PC-3 (cell line): ENCODE measurements at places on chromosomes 1 and 21.

GRCh38 chr21:34707876-34708325 is 39.1 kb downstream of the CLIC6 start:
- no peak for DNase-seq

- DNase-seq: no peak
Observed at GRCh38 chr21:33490991-33491372, 534 bp downstream of the DNAJC28 start.

- no peak for DNase-seq
Observed at GRCh38 chr1:56216218-56216617, 363.1 kb downstream of the PLPP3 start.

DNA sequence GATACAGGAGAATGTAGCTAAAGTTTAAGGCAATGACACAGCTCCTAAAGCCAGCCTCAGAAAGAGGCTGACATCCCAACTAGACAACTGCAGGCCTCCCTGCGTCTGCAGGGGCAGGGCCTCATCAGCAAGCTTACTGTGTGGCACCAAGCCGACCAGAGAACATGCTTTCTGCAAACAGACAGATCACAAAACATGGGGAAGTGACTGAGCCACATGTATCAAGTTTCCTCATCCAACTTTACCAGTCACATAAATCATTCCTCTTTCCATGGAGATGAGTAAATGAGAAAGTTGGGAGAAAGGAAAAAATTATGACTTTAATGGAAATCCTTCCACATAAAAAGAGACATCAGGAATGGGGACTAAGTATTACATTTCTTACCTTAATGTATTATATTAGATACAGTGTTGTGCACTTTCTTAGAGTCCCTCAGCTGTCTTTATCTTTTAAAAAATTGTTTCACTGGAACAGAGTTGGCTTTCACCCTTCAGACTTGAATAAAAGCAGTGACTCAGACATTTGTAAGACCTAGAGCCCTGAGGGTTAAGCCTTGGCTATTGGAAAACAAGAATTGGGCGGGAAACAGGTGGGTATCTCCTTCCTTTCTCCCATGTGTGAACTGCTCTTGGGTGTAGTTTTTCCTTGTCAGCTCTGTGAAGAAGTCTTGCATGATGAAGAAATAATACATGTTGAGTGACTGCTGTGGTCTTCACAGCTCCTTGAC is 305.7 kb upstream of the SNX7 start:
- DNase-seq: peak; percentile 74

DNA sequence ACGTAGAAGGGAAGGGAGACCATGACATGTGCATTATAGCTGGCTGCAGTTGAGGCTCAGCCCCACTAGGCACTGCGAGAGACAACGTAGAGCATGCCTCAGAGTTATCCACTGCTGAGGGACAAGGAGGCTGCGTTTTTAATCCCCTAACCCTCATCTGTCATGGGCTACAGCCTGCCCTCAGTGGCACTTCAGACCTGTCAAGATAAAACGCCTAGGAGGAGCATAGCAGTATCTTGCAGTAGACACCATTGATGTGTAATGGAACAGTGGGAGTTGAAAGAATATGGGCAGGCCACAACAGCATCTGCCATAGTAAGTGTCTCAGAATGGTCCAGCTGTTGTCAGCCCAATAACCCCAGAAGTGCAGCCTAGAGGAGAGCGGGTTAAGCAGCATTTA is 307.0 kb upstream of the PTBP2 start:
- DNase-seq: no peak

- no peak for DNase-seq
Observed at GRCh38 chr1:152940614-152941013, 6.4 kb upstream of the SPRR5 start.

DNA sequence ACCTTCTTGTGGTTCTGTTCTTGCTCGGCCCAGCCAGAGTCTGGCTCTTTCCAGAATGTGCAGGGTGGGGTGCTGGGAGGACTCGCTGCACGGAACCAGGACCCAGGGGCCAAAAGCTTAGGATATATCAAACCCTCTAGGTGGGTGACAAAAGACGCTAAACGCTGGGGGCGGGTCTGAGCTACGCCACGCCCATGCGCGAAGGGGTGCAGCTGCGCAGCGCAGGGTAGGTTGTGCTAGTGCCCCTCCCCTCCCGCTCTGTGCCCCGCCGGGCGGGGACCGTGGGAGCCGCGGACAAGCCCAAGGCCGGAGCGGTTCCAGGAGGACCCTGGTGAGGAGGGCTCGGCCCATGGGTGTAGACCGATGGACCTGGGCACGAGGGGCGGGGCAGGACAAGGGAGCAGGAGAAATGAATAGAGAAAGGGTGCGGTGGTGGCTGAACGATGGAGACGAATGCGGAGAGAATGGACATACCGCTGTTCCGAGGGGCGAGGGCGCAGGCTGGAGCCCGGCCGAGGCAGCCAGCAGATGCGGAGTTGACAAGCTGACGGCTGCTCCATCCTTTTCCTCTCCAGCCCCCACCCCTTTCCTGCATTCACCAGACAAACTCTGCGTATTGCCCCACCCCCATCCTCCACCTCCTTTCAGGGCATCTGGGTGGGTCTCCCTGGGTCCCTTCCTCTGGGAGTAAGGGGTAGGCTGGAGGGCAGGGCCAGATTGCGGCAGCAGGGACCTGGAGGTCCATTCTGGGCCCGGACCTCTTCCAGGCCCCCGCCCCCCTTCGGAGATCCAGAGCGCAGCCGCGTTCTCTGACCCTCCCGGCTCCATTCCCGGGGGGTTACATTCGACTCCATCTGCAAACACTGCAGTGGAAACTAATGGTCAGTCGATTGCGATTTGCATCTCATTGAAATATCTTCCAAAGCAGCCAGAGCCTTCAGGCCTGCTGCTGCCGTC is at the start of gene RUSC1:
TSS of gene RUSC1 (plus strand) at position 234 of the 957 bp plus-strand sequence. CDS start 880 bp downstream, outside the sequence.
- DNase-seq: peak; percentile 41

GRCh38 chr1:96651517-96651916 is 70.1 kb upstream of the PTBP2 start:
- no peak for DNase-seq

GRCh38 chr1:246506367-246506673 is 759 bp downstream of the SMYD3 start:
- peak; percentile 19 for DNase-seq

DNA sequence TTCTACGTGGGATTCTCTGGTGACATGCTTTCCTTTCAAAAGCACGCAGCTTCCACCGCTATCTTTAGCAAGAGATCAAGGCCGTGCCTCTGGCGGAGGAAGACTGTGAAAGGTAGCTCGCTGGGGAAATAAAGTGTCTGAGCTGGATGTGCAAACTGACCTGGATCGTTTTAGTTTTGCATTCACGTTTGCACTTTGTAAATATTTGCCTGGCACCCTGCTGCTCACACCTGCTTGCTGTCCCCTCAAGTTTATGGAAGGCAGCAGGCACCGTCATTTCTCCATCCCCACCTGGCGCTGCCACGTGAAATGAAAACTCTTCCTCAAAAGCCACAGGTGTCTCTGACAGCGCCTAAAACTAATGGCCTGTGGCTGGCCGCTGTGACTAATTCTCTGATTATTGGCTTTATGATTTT is 44.0 kb upstream of the TARDBP start:
- peak; percentile 4 for DNase-seq

- no peak for DNase-seq
Observed at GRCh38 chr21:42614396-42614795, 39.0 kb upstream of the PDE9A start.

GRCh38 chr21:38993561-38993960 is 187.8 kb downstream of the ETS2 start:
- peak; percentile 94 for DNase-seq

DNA sequence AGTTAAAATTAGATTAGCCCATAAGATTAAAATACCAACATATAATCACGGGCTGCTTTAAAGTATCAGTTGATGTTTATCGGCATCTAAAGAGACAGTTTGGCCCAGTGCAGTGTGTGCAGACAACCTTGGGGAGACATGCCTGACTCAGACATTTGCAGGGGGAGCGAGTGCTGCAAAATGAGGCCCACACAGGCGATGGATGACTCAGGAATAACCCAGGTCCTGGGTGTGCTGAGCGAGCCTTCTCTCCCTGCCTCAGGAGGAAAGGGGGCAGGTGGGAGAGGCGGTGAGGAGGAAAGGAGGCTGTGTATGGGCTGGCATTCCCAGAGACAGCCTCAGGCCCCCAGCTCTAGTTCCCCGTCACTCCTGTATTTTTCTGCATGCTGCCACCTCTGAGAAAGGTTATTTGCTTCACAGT is 9.0 kb downstream of the SLC9A1 start:
- peak; percentile 85 for DNase-seq

- no peak for DNase-seq
Observed at GRCh38 chr1:209876078-209876800, 48.5 kb downstream of the UTP25 start.

DNA sequence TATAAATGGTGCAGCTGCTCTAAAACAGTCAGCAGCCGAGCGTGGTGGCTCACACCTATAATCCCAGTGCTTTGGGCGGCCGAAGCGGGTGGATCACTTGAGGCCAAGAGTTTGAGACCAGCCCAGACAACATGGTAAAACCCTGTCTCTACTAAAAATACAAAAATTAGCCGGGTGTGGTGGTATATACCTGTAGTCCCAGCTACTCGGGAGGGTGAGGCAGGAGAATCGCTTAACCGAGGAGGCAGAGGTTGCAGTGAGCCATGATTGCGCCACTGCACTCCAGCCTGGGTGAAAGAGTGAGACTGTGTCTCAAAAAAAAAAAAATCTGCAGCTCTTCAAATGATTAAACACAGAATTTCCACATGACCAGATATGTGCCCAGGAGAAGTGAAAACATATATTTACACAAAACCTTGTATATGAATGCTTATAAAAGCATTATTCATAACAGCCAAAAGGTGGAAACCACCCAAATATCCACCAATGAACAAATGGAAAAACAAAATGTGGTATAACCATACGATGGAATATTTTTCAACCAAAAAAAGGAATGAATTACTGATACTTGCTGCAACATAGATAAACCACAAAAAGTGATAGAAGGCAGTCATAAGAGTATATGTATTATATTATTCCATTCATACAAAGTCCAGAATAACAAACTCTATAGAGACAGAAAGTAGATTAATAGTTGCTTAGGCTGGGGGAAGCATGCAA is 14.1 kb downstream of the EPS15 start:
- DNase-seq: no peak

DNA sequence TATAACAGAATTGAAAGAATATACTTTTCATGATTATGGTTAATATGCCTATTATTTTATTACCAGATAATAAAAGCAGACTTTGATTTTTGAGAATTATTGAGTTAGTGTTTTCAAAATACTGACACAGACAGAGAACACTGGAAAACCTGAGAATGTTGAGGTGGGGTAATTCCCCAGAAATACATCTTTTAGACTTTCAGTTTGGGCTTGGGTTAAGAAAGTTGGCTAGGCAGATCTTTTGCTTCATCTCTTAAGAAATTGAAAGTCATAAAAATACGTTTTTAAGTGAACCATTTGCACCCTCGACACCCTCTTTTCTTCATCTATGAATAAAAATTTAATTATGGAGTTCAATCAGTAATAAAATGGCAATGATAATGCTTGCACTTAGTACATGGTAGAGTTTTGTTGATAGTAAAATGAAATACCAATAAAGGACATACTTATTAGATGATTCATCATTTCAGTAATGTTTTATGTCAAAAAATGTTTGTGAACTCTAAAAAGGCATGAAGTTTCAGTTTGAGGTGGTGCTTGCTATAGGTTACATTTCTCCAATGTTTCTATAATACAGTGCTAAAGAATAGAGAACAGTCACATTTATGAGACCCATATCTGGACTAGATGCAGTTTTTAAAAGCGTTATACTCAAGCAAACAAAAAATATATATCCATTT is 1.9 kb upstream of the SAMSN1 start:
- DNase-seq: peak; percentile 54

- no peak for DNase-seq
Observed at GRCh38 chr1:12067900-12068821, 5.1 kb downstream of the TNFRSF8 start.

- no peak for DNase-seq
Observed at GRCh38 chr1:38370716-38371504, 324.3 kb upstream of the POU3F1 start.

DNA sequence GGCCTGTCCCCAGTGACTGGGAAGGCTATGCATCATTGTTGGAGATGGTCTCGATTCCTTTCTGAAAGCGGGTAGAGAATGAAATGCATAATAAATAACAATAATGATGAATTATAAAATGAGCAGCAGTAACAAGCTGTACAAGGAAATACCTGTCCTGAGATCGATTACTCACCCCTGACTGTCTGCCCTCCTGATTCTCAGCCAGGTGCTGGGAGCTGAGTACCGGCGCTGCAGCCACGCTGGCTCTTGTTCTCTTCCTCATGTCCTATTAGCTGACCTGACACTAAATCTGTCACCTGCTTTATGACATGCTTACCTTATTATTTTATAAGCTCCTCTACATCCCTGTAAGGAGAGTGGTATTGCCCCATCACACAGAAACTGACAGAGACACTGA is 3.4 kb downstream of the AGPAT3 start:
- peak; percentile 60 for DNase-seq

- no peak for DNase-seq
Observed at GRCh38 chr1:100643471-100644196, 75.9 kb upstream of the VCAM1 start.
